ENCODE measurements at places on chromosomes 11 and 22. TPM values are rescaled to one million over a fixed set of nuclear protein-coding genes. Genes with fewer than 3 reads are reported as not detected.
A peak's percentile ranks its signal among the peaks of the same experiment; 100 is the strongest.

Gene CD3E
- total RNA-seq = 14.3 TPM

- no peak for DNase-seq
- no peak overlapping the region for H3K4me3 ChIP-seq
- peaks cover 3% of the 10 kb centered on the region for H3K27me3 ChIP-seq
- H3K4me1 ChIP-seq = peaks cover 15% of the 10 kb centered on the region
- H3K36me3 ChIP-seq = no peaks in the 10 kb centered on the region
These were observed 963 bp upstream of the ADORA2A start for GRCh38 chr22:24426436-24426835.

Gene FLRT1
- 0.66 TPM for total RNA-seq

Gene TTC9C
- total RNA-seq = 24.8 TPM

GRCh38 chr11:85823816-85824215, 12.9 kb upstream of the SYTL2 start:
- no peak overlapping the region for H3K4me3 ChIP-seq
- DNase-seq = no peak
- peaks cover 13% of the 10 kb centered on the region for H3K4me1 ChIP-seq
- no peaks in the 10 kb centered on the region for H3K27me3 ChIP-seq
- no peak overlapping the region for H3K27ac ChIP-seq
- H3K36me3 ChIP-seq = no peaks in the 10 kb centered on the region

DNA sequence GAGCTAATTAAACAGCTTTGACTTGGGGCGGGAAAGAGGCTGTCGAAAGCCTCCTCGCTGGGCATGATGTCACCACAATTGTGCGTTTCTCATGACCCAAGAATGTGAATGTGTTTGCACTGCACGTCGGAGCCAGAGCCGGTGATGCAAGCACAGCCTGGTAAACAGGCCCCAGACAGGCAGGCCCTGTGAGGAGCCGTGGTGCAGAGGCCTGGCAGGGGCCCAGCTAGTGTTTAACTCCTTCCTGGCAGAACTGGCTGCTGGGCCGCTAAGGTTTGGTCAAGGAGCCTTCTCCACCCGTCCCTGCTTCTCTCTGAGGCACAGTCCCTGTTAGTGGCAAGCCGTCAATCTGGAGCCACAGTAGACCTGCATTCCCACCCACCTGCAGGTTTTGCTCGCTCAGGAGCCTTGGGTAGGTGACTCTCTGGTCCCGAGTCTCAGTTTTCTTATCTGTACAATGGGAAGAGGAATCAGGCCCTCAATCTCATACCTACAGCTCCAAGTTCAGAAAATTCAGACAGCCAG, 25.4 kb upstream of the SMTN start:
- peaks cover 4% of the 10 kb centered on the region for H3K4me1 ChIP-seq

DNA sequence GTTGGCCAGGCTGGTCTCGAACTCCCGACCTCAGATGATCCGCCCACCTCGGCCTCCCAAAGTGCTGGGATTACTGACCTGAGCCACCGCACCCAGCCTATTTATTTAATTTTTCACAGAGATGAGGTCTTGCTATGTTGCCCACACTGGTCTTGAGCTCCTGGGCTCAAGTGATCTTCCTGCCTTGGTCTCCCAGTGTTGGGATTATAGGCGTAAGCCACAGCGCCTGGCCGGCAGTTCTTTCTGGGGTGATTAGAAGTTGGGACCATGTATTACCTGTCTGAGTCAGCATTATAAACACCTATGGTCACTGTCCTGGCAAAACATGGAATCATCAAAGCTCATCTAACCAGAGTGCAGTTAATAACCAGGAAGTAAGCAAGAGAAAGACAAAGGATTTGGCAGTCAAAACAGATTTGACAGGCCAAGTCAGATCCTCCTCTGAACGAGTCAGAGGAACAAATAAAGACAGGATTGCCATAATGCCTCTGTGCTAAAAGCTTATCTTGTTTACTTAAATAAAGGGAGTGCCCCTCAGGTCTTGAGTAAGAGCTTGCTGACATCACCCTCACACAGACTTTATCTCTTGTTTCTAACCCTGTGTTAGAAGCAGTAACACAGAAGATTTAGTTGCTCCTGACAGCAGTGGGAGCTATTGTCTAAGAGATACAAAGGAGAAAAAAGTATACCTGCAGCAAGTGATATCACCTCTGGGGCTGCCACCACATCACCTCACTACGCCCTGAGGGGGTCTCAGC, 3.7 kb downstream of the SERPIND1 start:
- DNase-seq = no peak
- no peaks in the 10 kb centered on the region for H3K36me3 ChIP-seq
- no peaks in the 10 kb centered on the region for H3K4me1 ChIP-seq
- H3K4me3 ChIP-seq = no peak overlapping the region
- no peaks in the 10 kb centered on the region for H3K27me3 ChIP-seq

- no peak overlapping the region for H3K4me3 ChIP-seq
- no peak overlapping the region for H3K27ac ChIP-seq
- H3K36me3 ChIP-seq = no peaks in the 10 kb centered on the region
- no peaks in the 10 kb centered on the region for H3K27me3 ChIP-seq
- DNase-seq = no peak
- no peaks in the 10 kb centered on the region for H3K4me1 ChIP-seq
These were observed 42.0 kb upstream of the FADD start for GRCh38 chr11:70161043-70161625.

DNA sequence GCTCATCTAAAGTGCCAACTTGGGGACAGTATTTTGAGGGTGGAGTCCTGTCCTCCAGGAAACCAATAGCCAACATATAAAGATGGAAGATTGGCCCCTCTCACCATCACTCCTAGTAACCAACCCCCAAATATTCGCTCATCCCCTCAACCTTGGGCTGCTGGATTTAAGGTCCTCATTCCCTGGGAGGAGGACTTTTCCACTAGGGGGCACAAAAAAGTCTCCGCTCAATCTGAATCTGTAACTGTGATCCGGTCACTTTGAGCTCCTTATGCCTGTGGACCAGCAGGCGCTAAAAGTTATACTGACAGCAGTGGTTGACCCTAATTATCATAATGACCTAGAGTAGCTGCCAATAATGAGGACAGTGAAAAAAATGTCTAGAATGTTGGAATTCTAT, 20.5 kb upstream of the CLPB start:
- H3K36me3 ChIP-seq = no peaks in the 10 kb centered on the region
- no peak for DNase-seq
- H3K4me1 ChIP-seq = no peaks in the 10 kb centered on the region
- H3K27me3 ChIP-seq = no peaks in the 10 kb centered on the region
- H3K4me3 ChIP-seq = no peak overlapping the region

Gene LRRC56
- total RNA-seq = 7.7 TPM

GRCh38 chr22:19070397-19071169, 51.6 kb downstream of the DGCR2 start:
- H3K4me1 ChIP-seq = no peaks in the 10 kb centered on the region
- no peak for DNase-seq
- no peak overlapping the region for H3K27ac ChIP-seq
- peaks cover 17% of the 10 kb centered on the region for H3K36me3 ChIP-seq

DNA sequence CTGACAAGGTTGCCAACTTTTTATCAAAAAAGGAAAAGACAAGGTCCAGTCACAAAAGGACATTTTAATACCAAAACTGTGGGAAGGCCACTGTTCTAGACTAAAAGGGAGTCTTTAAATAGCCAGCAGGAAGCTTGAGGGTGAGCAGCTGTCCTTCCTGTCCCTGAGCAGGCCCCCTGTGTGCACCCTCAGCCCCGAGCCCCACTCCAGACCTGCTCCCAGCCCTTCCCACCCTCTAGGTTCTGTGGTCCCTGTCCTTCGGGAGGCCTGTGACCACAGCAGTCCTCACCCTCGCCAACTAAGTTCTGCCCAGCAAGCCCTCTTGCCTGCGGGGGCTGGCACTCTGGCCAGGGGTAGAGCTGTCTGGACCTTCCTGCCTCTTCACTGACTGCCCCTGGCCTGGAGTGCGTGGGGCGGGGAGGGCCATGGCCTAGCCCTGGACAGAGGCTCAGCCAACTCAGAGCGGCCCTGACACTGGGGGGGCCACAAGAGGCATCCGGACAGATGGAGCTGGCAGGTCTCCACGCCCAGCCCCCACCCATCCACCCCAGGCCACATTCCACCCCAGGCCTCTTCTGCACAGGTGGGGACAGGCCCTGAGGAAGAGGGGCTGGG, 1.6 kb upstream of the PLXNB2 start:
- peak overlapping the region; percentile 72 for H3K27ac ChIP-seq
- no peaks in the 10 kb centered on the region for H3K36me3 ChIP-seq
- H3K27me3 ChIP-seq = no peaks in the 10 kb centered on the region
- no peak for DNase-seq
- no peak overlapping the region for H3K4me3 ChIP-seq

Gene IL17REL
- total RNA-seq = 0.16 TPM

Gene RFPL1
- not detected for total RNA-seq

Gene PIWIL4
- total RNA-seq = 6.0 TPM

GRCh38 chr22:39300186-39300830, 19.1 kb downstream of the RPL3 start:
- no peak overlapping the region for H3K27ac ChIP-seq
- H3K36me3 ChIP-seq = no peaks in the 10 kb centered on the region
- no peak overlapping the region for H3K4me3 ChIP-seq
- H3K4me1 ChIP-seq = peaks cover 34% of the 10 kb centered on the region
- DNase-seq = no peak

Gene IRAG1
- total RNA-seq = 38.1 TPM

DNA sequence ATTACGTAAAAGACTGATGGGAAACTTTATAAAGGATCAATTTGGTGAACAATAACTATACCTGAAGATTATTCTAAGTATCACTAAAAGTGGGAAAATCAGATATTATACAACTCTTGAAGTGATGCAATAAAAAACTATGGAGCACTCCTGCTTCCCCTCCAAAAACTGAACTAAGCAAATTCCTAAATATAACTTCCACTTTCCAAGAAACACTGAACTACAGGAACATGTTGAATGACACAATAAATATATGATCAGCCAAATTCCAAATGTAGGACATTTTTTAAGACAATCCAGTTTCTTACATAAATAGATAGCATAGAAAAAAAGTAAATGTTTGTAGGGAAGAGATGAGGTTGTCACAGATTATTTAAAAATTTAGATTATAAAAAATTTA, 102.1 kb upstream of the APOA1 start:
- no peak overlapping the region for H3K27ac ChIP-seq
- no peak for DNase-seq
- no peaks in the 10 kb centered on the region for H3K36me3 ChIP-seq
- H3K4me1 ChIP-seq = no peaks in the 10 kb centered on the region
- no peak overlapping the region for H3K4me3 ChIP-seq

GRCh38 chr11:34869425-34869824, 46.8 kb downstream of the APIP start:
- no peaks in the 10 kb centered on the region for H3K27me3 ChIP-seq
- DNase-seq = no peak
- no peak overlapping the region for H3K4me3 ChIP-seq
- H3K4me1 ChIP-seq = no peaks in the 10 kb centered on the region

DNA sequence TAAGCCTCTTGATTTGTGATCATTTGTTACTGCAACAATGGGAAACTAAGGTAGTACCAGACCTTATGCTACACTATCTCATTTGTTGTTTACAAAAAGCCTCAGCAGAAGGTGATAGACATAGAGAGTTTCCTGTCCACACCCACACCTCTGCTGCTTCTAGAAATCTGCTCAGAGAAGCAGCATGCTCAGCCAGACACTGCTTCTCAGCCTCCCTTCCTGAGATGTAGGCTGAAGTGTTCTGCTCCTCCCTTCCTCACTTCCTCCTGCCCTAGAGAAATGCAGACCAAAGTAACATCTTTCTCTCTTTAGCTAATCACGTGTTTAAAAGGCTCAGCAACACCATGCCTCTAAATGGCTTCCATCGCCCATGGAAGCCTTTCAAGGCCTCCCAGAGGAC, 88.4 kb downstream of the SLC1A2 start:
- H3K4me3 ChIP-seq = no peak overlapping the region
- DNase-seq = no peak
- H3K27ac ChIP-seq = no peak overlapping the region

GRCh38 chr22:30307041-30307574, 17.8 kb upstream of the CASTOR1 start:
- H3K27ac ChIP-seq = peak overlapping the region; percentile 63
- H3K27me3 ChIP-seq = no peaks in the 10 kb centered on the region
- H3K4me1 ChIP-seq = peaks cover 88% of the 10 kb centered on the region
- no peak overlapping the region for H3K4me3 ChIP-seq

- no peak overlapping the region for H3K27ac ChIP-seq
- no peaks in the 10 kb centered on the region for H3K4me1 ChIP-seq
- no peaks in the 10 kb centered on the region for H3K36me3 ChIP-seq
- no peaks in the 10 kb centered on the region for H3K27me3 ChIP-seq
These were observed 2.5 kb upstream of the APOL4 start for GRCh38 chr22:36204001-36204631.

Gene FAT3
- total RNA-seq = 2.6 TPM

DNA sequence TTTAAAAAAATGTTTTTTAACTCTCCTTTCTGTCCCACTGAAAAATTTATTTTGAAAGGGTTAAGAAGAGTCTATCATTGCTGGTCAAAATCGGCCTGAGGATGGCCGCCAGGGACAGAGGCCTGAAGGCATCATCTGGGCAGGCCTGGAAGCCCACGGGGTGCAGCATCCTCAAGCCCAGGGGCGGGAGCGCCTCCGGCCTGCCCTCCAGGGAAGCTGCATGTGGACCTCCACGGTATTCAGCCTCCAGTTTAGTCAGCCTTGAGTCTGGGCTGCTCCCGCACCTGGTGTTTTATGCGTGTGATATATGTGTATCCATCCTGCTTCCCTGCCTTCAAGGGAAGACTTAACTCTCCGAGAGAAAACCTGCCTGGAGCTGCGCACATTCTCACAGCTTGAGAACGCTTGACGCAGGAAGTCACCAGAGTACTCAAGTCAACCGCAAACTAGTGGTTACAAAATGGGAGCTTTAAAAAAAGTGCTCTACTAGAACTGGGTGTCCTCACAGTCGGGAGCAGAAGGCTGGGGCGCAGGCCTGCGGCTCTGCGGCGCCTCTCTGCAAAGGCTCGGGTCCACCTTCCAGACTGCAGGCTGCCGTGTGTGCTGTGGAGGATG, 13.6 kb upstream of the BID start:
- no peaks in the 10 kb centered on the region for H3K4me1 ChIP-seq
- no peak overlapping the region for H3K27ac ChIP-seq
- no peaks in the 10 kb centered on the region for H3K27me3 ChIP-seq

GRCh38 chr22:19082101-19082500, 40.1 kb downstream of the DGCR2 start:
- no peak overlapping the region for H3K27ac ChIP-seq
- H3K4me3 ChIP-seq = no peak overlapping the region
- no peaks in the 10 kb centered on the region for H3K4me1 ChIP-seq
- DNase-seq = no peak
- no peaks in the 10 kb centered on the region for H3K27me3 ChIP-seq

GRCh38 chr11:101476191-101476590, 107.6 kb downstream of the TRPC6 start:
- H3K27ac ChIP-seq = no peak overlapping the region
- no peaks in the 10 kb centered on the region for H3K27me3 ChIP-seq
- H3K4me3 ChIP-seq = no peak overlapping the region
- H3K36me3 ChIP-seq = no peaks in the 10 kb centered on the region
- no peak for DNase-seq
- H3K4me1 ChIP-seq = no peaks in the 10 kb centered on the region

DNA sequence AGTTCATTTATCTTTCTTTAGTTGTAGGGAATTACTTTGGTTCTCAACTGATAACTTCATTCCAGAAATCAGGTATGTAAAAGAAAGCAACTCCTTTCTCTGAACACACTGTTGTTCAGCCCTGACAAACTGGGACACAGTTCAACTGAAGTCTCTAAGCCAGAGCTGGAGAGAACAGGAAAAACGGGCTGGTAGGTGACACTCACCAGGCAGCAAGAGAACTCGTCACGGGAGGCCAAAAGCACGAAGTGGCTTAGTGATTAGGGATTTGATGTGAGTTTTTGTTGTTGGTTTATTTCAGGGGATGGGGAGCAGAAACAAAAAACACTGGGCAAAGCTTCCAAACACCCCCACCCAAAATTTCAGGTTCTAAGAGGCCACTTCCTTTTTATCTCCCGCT, 54.1 kb downstream of the MYH9 start:
- no peak for DNase-seq
- peaks cover 47% of the 10 kb centered on the region for H3K36me3 ChIP-seq
- peaks cover 5% of the 10 kb centered on the region for H3K4me1 ChIP-seq
- H3K4me3 ChIP-seq = no peak overlapping the region
- no peaks in the 10 kb centered on the region for H3K27me3 ChIP-seq
- peak overlapping the region; percentile 97 for H3K27ac ChIP-seq

All from kidney (tissue), 22 donors.